ENCODE measurements at places on chromosomes 5 and 9.

GRCh38 chr5:151155775-151156506 lies 1.6 kb downstream of the ANXA6 start:
- no peak for DNase-seq

DNA sequence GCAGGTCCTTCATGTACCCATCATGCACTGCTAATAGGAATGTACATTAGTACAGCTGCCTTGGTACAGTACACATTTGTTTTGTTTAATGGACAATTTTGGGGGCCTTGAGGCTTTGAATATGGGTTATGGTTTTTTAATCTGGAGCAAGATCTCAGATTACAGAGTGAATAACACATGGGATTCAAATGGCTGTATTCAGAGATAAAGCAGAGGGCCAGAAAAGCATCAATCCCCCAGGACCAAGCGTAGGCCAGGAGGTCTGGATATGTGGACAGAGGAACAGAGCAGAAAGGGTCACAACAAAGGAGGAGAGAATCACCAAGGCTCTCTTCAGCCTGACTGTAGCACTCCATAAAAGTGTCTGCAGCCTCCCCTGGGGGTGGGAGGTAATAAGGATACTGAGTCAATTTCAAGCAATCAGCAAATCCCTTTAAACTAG lies 47.7 kb upstream of the STK32A start:
- peak; percentile 65 for DNase-seq

- DNase-seq, result no peak
Measured at GRCh38 chr5:173859408-173860159, 28.6 kb upstream of the CPEB4 start.

DNA sequence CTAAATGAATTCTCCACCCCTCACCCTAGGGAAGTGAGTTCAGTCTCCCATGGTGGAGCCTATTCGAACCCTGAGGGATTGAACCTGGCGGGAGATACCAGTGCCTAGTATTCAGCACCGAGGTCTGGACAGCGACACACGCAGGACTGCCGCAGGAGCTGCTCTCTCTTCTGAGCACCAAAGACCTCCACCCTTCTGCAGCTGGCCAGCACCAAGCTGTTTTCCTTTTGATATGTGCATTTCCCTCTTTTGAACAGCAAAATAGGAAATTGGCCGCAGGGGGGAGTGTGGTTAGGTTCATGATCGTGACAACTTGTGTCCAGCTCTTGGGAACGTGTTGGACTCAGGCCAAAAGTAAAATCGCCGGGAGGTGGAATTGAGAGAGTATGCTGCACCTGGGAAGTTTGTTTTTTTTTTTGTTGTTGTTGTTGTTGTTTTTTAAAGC lies 1.2 kb upstream of the PCSK1 start:
- DNase-seq, result peak; percentile 97

GRCh38 chr5:143433670-143434069 lies 30.2 kb upstream of the NR3C1 start:
- no peak for DNase-seq

DNA sequence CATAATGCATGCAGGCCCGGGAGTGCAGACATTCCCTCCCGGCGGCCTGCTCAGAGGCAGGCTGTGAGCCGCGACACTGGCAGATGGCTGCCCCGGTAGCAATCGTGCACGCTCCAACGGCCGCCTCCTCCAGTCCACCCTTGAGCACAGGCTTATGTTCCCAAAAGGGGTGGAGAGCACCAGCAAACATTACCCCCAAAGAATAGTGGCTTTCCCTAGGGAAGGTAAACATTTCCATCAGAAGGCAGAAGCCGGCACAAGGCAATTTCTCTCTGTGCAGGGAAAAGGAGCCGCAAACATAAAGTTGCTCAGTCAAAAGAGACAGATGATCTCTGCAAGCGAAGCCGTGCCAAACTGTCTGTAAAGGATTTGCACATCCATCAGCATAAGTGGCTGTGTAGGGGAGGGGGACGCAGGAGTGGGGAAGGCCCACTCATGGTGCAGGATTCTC lies 92.5 kb downstream of the SIL1 start:
- peak; percentile 90 for DNase-seq

GRCh38 chr9:102069969-102070368 lies 331.5 kb upstream of the GRIN3A start:
- DNase-seq, result no peak

DNA sequence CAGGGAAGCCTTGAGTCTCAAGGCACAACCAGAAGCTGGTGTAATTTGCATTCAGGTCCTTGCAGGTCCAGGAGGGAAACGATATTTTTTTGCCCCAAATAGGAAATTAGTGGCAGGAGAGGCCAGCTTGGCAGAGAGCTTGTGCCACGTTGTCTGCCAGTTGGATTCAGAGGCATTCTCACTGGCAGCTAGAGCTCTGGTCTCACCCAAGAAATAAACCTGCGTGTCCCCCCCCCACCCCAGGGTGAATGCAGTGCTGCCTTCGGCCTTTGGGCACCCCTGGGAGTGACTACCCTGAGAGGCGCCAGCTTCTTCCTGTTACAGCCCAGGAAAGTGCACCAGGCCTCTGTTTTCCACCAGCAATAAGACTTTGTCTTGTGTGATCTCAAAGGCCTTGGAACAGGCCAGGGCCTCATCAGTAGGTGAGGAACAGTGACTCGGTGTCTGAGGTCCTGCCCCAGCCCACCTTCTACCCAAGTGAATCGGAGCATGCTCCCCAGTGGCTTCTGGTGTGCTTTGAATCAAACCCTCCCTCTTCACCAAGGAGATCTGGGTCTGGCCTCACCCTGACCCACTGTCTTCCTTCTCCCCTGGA lies 68.4 kb downstream of the HSPA4 start:
- no peak for DNase-seq

GRCh38 chr9:131181091-131181681 lies 55.8 kb downstream of the NUP214 start:
- DNase-seq, result no peak

DNA sequence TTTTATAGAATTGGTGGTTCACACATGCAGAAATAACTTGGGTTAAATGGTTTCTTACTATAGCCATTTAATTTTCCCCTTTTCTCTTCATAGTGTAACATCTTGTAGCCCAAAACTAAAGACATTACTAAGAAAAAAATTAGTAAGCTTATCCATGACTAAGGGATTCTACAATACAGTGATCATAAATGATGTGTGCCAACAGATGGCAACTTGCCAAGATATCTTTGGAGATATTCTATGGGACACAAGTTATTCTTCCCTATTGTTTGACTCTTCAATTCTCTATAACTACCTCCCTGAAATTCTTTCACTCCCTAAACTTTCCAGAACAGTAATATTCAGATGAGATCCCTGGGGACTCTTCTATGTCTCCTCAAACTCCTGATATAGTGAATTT lies 580.6 kb downstream of the PTPRD start:
- no peak for DNase-seq

- DNase-seq, result no peak
Measured at GRCh38 chr5:138819081-138819480, 56.1 kb downstream of the LRRTM2 start.

GRCh38 chr5:96609369-96609768 lies 52.8 kb upstream of the CAST start:
- DNase-seq, result no peak
